ENCODE measurements at places on chromosomes 11 and 22.

DNA sequence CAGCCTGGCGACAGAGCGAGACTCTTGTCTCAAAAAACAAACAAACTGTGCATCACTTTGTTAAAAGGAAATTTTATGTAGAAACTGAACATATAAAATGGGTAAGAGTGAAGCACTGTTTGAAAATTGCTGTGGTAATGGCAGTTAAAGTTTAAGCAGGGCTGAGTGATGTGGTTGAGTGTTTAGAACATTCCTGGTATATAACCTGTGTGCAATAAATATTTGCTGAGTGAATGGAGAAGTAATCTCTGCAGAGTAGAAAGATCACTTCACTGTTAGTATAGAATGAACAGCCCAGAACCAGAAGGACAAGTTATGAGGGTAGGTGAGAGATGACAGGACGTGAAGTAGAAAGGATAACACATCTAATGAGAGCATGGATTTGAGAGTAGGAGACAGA, 27.3 kb downstream of the CECR2 start:
- no peak for DNase-seq

GRCh38 chr11:128116885-128117284, 470.5 kb downstream of the ETS1 start:
- no peak for DNase-seq

- DNase-seq = no peak
Observed at GRCh38 chr11:111417011-111417765, 38.1 kb upstream of the POU2AF1 start.

DNA sequence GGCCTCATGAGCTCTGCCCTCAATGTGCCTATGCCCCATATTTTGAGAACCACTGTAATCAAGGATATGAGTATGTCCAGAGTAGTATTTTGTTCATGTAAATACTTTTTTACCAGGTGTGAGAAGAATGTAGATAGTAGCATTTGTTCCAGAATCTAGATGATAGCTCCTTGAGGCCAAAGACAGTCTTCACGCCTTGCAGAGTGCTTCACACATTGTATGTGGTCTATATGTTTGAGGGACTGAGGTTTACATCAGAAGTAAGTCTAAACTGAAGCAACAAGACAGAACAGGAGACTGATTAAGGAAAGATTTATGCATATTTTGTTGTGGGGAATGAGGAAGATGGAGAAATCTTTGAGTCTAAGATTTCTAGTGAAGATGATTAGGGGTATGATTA, 12.5 kb downstream of the CEP57 start:
- no peak for DNase-seq

- DNase-seq = no peak
Observed at GRCh38 chr11:12125609-12126149, 15.3 kb downstream of the MICAL2 start.

- no peak for DNase-seq
Observed at GRCh38 chr11:14012846-14013245, 50.3 kb downstream of the SPON1 start.

- DNase-seq = no peak
Observed at GRCh38 chr11:19279451-19279850, 38.7 kb upstream of the E2F8 start.

DNA sequence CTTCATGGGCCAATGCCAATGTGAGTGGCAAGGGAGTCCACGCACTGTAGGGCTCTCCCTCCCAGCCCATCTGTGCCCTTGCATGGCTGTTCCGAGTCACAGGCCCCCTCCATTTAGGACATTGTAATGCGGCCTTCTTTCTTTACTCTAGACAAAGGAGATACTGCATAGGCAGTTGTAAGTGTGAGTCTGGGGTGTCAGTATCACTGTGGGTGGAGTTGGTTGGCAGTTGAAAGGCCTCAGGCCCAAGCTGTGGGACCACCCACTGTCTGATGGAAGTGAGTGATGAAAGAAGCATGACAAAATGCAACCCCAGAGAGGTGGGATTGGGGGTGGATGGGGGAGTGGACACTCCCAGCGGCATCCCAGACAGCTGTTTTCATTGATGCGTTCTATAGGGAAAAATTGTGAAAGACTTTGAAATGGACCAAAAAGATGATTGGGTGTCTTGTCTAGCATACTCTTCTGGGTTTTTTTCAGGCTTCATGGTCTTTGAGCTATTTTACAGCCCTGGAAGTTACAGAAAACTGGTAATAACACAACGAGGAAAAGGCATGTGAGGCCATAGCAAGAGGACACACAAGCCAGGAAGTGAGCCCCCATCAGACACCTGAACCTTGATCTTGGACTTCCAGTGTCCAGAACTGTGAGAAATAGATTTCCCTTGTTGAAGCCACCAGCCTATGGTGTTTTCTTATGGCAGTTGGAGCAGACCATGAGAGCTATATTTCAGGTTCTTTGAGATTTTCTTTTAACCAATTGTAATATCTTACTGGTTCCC, 114.6 kb downstream of the NECTIN1 start:
- no peak for DNase-seq

- DNase-seq = no peak
Observed at GRCh38 chr11:90241414-90241813, 18.6 kb upstream of the CHORDC1 start.

GRCh38 chr22:21719024-21719423, 16.6 kb downstream of the YPEL1 start:
- DNase-seq = no peak

GRCh38 chr11:34105957-34106504, 602 bp downstream of the NAT10 start:
- DNase-seq = no peak

DNA sequence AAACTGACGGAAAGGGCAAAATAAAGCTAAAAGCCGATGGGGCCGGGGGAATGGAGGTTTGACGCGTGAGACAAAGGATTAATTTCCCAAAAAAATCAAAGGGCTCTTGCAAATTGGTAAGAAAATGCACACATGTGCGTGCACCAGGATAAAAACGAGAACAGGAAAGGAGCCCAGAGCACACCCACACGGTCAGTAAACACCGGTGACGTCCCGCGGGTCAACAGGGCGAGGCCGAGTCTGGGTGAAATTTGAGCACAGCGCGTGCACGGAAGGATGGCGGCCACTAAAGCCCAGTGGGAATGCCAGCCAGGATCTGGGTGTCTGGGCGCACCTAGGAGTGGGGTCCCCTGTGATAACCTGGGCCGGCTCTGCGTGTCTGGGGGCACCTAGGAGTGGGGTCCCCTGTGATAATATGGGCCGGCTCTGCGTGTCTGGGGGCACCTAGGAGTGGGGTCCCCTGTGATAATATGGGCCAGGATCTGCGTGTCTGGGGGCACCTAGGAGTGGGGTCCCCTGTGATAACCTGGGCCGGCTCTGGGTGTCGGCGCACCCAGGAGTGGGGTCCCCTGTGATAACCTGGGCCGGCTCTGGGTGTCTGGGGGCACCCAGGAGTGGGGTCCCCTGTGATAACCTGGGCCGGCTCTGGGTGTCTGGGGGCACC, 44.4 kb downstream of the BRSK2 start:
- no peak for DNase-seq

DNA sequence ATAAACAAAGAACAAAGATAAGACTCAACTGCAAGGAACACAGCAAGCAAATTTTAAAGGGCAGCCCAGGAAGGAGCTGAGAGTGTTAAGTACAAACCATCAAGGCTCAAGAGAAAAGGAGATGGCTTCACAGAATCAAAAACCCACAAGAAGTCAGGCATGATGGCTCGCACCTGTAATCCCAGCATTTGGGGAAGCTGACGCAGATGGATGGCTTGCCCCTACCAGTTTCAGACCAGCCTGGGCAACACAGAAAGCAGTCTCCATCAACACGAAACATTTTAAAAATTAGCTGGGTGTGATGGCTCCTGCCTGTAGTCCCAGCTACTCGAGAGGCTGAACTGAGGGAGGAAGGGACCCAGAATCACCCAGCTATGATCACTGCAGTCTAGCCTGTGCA, 32.6 kb downstream of the MAPK1 start:
- no peak for DNase-seq

GRCh38 chr11:80330264-80330663, 889.4 kb upstream of the TENM4 start:
- no peak for DNase-seq

- no peak for DNase-seq
Observed at GRCh38 chr22:36768141-36768540, 7.8 kb downstream of the IFT27 start.

- no peak for DNase-seq
Observed at GRCh38 chr11:73239571-73240189, 21.6 kb downstream of the P2RY2 start.

GRCh38 chr22:48146426-48146825, 1384.0 kb downstream of the TBC1D22A start:
- DNase-seq = no peak

All from cortex of kidney (tissue), 1 donor.